ENCODE measurements at places on chromosomes 2 and 18. TPM values are rescaled to one million over a fixed set of nuclear protein-coding genes. Genes with fewer than 3 reads are reported as not detected.

DNA sequence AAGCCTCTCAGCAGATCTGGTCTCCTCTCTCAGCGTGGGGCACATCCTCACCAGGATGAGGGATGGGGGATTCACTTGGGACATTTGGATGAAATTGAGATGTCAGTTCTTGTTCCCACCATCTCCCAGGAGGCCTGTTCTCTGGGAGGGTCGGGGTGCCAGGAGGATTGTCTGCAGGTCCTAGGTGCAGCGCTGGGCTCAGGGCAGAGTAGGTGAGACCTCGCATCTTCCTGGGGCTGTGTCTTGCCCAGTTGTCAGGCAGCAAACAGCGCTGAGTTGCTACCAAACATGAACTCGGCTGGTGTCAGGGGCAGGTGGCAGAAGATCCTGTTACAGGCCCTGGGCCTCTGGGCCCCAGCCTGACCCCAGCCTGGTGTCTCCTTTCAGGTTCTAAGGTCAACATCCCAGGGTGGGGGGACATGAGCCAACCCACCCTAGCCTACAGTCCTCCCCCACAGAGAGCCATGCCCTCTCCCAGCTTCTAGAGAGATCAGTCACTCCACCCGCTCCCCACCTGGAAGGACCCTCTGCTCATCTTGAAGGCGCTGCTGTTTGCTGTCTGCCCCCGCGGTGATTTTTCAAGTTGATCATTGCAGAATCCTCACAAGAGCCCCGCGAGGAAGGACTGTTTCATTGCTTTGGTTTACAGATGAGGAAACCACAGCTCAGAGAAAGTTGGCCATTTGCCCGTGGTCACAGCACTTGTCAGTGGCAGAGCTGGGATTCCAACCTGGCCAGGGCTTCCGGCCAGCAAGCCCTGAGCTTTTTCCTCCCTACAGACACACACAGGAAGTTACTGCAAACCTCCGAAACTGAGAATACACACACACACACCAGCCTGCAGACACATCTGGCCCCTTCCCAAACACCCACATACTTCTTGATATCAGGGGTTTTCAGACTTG, 83.9 kb downstream of the STPG4 start:
- peak; percentile 55 for DNase-seq

The MC4R gene
- not detected for total RNA-seq

The G6PC2 gene
- total RNA-seq: not detected

- no peak for DNase-seq
These were observed 55.8 kb upstream of the FAM136A start for GRCh38 chr2:70357684-70358071.

DNA sequence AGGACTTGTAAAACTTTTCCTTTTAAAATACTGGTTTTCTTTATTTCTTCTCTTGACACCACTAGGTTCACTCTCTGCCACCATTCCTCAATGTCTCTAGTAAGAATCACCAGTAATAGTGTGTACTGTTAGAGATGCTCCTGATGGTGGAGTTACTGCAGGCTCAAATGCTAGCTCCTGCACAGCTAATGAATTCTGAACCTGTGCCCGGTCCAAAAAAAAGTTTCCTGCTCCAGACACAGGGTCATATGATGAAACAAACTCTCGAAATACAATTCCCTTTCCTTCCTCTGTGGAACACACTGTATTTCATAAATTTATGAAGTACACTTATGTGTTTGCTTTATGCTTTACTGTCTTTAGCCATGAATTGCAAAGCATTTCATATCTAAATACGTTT, 19.2 kb downstream of the PMS1 start:
- DNase-seq: no peak

- DNase-seq: no peak
These were observed 93.0 kb upstream of the SH3BP4 start for GRCh38 chr2:234858790-234859329.

Data from activated naive CD4-positive, alpha-beta T cell treated with anti-CD3 and anti-CD28 coated beads for 36 hours (primary cell).